Peyer's patch (tissue), 4 donors: ENCODE measurements at places on chromosomes 5 and 9.

DNA sequence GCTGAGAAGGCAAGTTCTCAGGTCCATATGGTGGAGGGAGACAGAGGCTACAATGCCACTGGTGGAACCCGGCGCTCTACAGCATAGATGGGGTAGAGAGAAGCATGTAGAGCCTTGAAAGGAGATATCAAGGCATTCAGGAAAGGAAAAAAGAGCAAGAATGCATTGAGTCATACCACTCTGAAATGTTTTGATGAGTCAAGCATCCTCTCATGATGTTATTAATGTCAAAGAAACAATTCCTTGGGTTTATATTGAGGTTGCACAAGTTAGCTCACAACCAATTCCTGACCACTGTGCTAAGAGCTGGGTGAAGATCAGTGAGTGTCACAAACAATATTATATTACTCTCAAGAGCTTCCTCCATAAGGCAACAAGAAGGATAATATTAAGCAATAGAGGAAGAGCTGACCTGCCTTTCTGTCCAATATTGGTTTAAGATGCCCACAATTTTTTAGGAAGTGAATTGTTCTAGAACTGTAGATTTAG lies 178.0 kb downstream of the RFK start:
- no peak overlapping the region for H3K4me3 ChIP-seq
- no peaks in the 10 kb centered on the region for H3K27me3 ChIP-seq
- H3K27ac ChIP-seq, result no peak overlapping the region
- H3K36me3 ChIP-seq, result no peaks in the 10 kb centered on the region

DNA sequence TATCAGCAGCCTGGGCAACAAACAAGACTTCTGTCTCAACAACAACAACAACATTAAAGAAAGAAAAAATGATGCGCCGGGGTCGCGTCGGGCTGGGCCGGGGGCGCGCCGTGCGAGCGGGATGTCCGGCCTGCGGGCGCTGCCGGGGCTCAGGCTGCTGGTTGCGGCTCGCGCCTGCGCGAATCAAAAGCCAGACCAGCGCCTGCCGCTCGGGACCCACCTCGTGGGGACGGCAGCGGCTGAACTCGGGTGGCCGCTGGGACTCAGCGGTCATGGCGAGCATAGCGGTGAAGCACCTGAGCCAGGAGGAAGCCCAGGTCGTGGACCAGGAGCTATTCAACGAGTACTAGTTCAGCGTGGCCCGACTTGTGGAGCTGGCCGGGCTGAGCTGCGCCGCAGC lies 11.9 kb upstream of the NHP2 start:
- H3K4me3 ChIP-seq, result no peak overlapping the region
- no peaks in the 10 kb centered on the region for H3K4me1 ChIP-seq
- no peaks in the 10 kb centered on the region for H3K36me3 ChIP-seq
- DNase-seq, result no peak
- no peaks in the 10 kb centered on the region for H3K27me3 ChIP-seq
- H3K27ac ChIP-seq, result no peak overlapping the region

GRCh38 chr5:133639850-133640528 lies 27.6 kb upstream of the FSTL4 start:
- H3K36me3 ChIP-seq, result no peaks in the 10 kb centered on the region
- no peaks in the 10 kb centered on the region for H3K4me1 ChIP-seq
- H3K4me3 ChIP-seq, result no peak overlapping the region
- H3K27me3 ChIP-seq, result no peaks in the 10 kb centered on the region

- no peaks in the 10 kb centered on the region for H3K4me1 ChIP-seq
- DNase-seq, result no peak
- H3K27me3 ChIP-seq, result no peaks in the 10 kb centered on the region
These were observed 192.3 kb downstream of the TLE1 start for GRCh38 chr9:81497091-81497490.

DNA sequence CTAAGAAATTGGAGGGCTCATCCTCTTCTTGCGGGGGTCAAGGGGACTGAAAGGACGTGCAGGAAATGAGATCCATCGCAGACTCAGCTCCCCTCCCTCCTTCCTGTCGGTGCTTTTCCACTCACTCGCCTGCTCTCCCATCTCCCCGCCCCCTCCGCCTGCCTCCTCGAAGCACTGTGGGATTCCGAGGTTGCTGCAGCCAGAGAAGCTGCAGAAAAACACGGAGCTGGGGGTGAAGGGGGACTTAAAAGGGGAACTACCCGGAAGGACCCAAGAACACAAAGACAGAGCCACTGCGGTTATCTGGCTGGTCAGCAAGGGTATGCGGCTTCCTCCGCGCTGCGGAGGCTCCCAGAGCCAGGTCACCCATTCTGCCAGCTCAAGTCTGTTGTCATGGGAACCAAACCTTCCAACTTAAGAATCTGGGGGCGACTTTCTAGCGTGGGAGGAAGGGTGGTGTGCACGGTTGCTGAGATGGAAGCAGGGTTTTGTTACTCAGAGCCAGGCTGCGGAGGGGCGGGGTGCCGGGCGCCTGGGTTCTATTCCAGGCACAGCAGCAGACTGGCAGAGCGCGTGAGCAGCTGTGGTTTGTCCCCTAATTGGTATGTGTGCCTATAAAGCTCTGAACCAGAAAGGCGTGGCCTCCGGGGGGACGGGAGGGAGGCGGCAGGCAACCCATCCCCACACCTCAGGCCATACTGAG lies 24.9 kb downstream of the PCDHGC5 start:
- H3K4me3 ChIP-seq, result peak overlapping the region; percentile 43
- DNase-seq, result no peak
- peak overlapping the region; percentile 47 for H3K27ac ChIP-seq
- H3K4me1 ChIP-seq, result peaks cover 21% of the 10 kb centered on the region

- H3K4me1 ChIP-seq, result no peaks in the 10 kb centered on the region
- DNase-seq, result no peak
- H3K27me3 ChIP-seq, result no peaks in the 10 kb centered on the region
These were observed 39.9 kb upstream of the IL17B start for GRCh38 chr5:149418910-149419531.

GRCh38 chr9:75990576-75991304 lies 100.3 kb downstream of the PCSK5 start:
- no peak overlapping the region for H3K4me3 ChIP-seq
- no peaks in the 10 kb centered on the region for H3K4me1 ChIP-seq
- H3K36me3 ChIP-seq, result no peaks in the 10 kb centered on the region

DNA sequence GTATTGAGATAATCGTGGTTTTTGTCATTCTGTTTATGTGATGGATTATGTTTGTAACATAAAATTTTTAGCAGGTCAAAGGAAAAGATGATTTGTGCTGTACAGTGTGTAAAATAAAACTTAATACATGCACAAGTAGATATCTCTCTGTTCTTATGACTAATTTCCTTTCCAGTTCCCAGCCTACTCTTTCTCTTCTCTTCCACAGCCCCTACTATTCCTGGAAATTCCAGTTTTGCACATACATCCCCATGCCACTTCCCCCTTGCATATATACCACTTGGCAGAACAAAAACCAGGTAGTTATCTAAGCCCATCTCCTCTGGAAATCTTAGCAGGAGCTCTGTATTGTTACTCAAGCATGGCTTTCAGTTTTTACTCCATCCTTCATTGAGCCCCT lies 20.2 kb downstream of the TEK start:
- no peak overlapping the region for H3K27ac ChIP-seq
- no peaks in the 10 kb centered on the region for H3K36me3 ChIP-seq
- no peak for DNase-seq
- no peak overlapping the region for H3K4me3 ChIP-seq
- peaks cover 9% of the 10 kb centered on the region for H3K4me1 ChIP-seq

DNA sequence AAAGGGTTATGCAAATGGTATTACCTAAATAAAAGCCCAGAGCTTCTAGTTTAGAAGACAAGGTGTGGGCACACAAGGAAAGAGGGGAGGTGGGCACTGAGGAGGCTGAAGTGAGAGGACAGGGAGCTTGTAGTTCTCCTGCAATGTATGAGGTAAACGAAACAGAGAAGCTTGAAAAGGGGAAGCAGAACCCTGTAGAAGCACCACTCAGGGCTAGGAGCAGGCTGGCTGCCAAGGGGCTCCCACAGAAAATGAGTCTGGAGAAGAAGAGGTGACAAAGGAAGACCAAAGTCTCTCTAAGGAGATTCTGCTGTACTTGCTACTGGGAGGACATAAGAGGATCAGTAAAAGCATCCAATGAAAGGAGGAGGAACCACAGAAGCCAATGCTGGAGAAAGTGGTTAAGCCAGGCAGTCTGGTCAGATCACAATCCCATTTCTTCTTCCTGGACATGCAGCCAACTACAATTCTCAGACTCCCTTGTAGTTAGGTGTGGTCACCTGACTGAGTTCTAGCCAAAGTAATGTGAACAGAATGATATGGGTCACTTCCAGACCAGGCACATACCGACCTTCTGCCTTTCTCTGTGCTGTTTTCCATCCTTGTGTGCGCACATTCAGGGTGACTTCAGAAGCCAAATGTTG lies 174.5 kb upstream of the MAP3K1 start:
- DNase-seq, result peak; percentile 22
- H3K27me3 ChIP-seq, result no peaks in the 10 kb centered on the region
- no peaks in the 10 kb centered on the region for H3K36me3 ChIP-seq

- no peak overlapping the region for H3K27ac ChIP-seq
- no peaks in the 10 kb centered on the region for H3K36me3 ChIP-seq
- H3K4me1 ChIP-seq, result no peaks in the 10 kb centered on the region
- H3K27me3 ChIP-seq, result no peaks in the 10 kb centered on the region
- no peak for DNase-seq
These were observed 880 bp upstream of the PTPDC1 start for GRCh38 chr9:94083384-94083783.

DNA sequence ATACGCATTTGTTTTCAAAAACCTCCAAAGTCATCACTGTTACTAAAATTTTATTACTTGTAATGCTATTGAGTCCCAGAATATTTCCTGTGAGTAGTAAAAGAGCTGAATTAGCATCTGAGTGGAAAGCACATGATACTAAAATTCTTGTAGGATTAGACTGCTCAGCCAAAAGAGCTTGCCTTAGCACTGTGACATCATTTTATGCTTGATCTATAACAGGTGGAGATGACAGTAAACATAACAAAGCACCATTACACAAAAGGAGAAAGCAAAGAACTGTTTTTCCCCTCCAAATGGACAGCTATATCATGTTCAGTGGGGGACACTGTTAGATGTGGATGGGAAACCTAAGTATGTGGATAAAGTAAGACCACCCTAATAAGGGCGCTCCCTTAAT lies 5.8 kb upstream of the JAK2 start:
- no peaks in the 10 kb centered on the region for H3K4me1 ChIP-seq
- no peak for DNase-seq
- H3K36me3 ChIP-seq, result no peaks in the 10 kb centered on the region
- H3K4me3 ChIP-seq, result no peak overlapping the region
- H3K27ac ChIP-seq, result no peak overlapping the region

GRCh38 chr9:16501141-16501540 lies 369.3 kb downstream of the BNC2 start:
- no peaks in the 10 kb centered on the region for H3K27me3 ChIP-seq
- no peak for DNase-seq
- no peak overlapping the region for H3K27ac ChIP-seq
- no peak overlapping the region for H3K4me3 ChIP-seq
- H3K4me1 ChIP-seq, result no peaks in the 10 kb centered on the region

DNA sequence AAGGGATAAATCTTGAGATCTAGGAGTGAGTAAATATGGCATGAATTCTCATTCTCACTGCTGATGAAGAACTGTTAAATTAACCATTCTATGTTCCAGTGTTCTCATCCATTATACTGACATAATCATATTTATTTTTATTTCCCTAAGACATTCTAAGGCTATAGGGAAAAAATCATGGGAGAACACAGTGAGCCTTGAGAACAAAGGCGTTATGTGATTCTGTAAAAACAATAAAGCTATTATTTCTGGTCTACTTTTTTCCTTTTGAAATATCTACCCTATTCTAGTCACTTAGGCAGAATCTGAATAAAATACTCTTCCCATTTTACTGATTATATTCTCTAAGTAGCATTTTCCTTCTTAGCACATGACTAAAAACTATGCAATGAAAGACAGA lies 155.7 kb upstream of the ADAMTS16 start:
- H3K27ac ChIP-seq, result no peak overlapping the region
- no peak for DNase-seq
- no peaks in the 10 kb centered on the region for H3K27me3 ChIP-seq
- no peaks in the 10 kb centered on the region for H3K4me1 ChIP-seq

DNA sequence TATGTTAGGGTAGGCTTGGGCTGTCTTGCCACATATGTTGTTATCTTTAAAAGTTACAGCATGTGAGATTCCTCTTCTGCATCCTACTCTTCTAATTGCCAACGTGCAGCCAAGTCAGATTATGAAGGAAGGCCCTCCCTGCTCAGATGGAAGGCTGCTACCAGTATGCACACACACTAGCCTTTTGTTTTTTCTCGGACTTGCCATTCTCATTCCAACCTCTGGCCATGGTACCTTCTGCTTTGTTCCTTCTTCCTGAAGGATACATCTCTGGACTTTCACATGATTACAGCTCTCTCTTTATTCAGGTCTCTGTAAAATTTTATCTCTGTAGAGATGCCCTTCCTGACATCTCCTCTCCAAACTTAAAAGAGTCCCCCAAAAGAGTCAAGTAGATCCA lies 12.8 kb upstream of the OTP start:
- no peak overlapping the region for H3K27ac ChIP-seq
- H3K4me1 ChIP-seq, result no peaks in the 10 kb centered on the region
- no peaks in the 10 kb centered on the region for H3K27me3 ChIP-seq
- DNase-seq, result no peak
- H3K4me3 ChIP-seq, result no peak overlapping the region

DNA sequence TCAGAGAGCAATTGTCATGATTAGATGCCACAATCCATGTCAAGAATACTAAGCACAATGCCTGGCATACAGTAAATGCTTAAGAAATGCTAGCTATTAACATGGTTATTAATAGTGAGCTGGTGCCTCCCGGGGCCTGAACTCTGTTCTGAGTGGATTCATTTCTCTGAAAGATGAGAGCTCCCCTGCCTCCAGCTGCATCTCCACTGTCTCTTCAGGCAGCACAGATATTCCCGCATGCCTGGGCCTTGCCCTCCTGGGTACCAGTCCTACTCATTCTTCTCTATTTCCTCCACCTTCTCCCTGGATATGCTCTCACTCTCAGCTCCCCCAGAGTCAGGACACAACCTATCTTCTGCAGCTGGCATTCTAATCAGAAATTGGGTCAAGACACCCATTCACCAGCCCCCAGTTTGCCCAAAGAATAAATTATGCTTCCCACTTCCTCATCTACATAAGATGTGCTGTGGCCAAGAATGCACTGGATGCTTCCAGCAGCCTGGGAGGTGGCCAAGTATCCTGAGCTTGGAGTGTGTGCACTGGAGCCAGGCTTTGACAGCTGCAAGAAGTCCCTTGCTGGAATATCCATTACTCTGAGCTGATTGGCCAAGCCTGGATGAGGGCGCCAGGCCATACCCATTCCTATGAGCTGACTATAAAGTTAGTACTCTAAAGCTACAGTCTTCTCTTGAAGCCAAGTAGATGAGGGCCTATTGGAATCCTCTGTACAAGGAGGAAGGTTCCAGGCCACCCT lies 669.0 kb downstream of the ACTL7B start:
- no peak overlapping the region for H3K4me3 ChIP-seq
- H3K27ac ChIP-seq, result no peak overlapping the region
- no peaks in the 10 kb centered on the region for H3K4me1 ChIP-seq
- DNase-seq, result no peak
- no peaks in the 10 kb centered on the region for H3K27me3 ChIP-seq
- no peaks in the 10 kb centered on the region for H3K36me3 ChIP-seq

- no peak overlapping the region for H3K27ac ChIP-seq
- peak overlapping the region; percentile 32 for H3K4me3 ChIP-seq
- H3K36me3 ChIP-seq, result no peaks in the 10 kb centered on the region
- no peaks in the 10 kb centered on the region for H3K4me1 ChIP-seq
- no peaks in the 10 kb centered on the region for H3K27me3 ChIP-seq
- no peak for DNase-seq
These were observed 818 bp downstream of the PCDHGA10 start for GRCh38 chr5:141413540-141414069.
